ENCODE measurements at places on chromosomes 6 and 20.

DNA sequence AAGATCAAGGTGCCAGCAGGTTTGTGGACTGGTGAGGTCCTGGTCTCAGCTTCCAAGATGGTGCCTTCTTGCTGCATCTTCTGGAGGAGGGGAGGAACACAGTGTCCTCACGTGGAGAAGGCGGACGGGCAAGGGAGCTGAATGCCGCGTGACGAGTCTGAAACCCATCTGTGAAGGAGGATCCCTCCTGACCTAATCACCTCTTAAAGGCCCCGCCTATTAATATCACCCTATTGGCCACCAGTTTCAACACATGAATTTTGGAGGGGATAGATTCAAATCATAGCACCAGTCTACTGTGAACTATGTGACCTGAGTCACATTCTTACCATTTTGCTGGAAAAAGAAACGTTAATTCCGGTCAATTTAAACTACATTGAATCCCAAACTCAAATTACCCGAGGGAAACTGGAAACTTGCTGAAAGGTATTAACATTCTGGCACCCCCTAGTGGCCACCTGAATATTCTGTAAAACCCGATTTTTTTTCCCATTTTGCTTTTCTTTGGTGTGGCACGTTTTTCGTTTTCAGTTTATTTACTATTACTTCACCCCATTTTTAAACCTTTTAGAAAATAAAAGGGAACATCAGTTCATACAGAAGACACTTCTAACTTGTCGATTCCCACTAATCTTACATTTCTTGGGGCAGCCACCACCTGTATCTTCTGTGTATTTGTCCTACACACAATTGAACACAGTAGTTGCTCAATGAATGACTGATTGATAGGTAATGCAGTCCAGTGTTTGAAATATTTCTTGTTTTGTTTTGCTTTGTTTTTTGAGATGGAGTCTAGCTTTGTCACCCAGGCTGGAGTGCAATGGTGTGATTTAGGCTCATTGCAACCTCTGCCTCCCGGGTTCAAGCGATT, 17.9 kb upstream of the CCDC170 start:
- peak; percentile 15 for DNase-seq

- DNase-seq = no peak
These were observed 206.0 kb upstream of the MARCKS start for GRCh38 chr6:113651120-113651519.

GRCh38 chr6:137261361-137261760, 42.2 kb upstream of the IFNGR1 start:
- no peak for DNase-seq

GRCh38 chr20:40471261-40471629, 217.8 kb downstream of the MAFB start:
- DNase-seq = no peak

DNA sequence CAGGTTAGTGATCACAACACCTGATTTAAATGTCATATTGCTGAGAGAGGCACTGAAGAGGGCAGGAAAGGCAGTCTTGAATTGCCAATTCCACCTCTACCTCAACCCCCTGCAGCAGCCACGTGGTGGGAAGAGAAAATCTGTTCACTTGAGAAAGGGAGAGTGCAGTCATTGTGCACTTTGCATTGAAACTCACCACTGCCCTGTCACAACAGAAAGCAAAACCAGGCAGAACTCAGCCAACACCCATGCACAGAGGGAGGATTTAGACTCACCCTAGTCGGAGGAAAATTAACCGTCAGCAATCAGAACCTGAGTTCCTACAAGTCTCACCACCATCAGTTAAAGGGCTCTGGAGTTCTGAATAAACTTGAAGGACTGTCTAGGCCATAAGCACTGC, 1040.2 kb downstream of the HACE1 start:
- DNase-seq = no peak

DNA sequence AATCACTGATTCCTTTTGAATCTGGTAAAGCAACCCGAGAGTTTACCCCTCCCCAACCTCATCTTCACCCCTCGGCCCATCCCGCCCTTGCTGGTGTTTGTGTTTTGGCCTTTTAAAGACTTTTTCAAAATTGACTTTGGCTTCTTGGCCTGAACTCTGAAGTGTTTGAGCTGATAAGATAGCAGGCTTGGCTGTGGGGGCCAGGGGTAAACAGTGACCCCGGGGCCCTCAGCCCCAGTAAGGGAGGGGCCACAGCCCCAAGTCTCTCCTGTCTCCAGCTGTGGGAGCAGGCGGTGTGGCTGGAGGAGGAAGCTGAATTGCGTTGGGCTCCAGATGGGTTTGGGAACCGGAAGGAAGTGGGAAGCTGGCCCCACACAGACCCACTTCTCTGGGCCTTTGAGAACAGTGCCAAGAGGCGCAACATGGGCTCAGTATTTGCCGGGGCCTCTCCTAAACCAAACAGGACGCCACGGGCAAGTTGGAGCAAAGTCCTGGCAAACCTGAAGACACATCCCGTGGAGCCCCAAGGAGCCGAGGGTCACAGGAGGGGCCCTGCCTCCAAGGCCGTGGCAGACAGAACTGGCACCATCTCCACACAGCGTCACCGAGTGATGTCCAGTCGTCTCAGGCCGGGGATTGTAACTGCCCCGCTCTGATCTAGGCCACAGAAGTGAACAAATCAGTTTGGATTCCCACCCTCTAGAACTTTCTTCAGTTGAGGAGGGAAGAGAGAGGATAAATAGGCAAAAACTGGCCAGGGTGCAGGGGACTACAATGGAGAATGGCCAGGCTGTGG, 54.3 kb upstream of the PTPN1 start:
- DNase-seq = no peak

DNA sequence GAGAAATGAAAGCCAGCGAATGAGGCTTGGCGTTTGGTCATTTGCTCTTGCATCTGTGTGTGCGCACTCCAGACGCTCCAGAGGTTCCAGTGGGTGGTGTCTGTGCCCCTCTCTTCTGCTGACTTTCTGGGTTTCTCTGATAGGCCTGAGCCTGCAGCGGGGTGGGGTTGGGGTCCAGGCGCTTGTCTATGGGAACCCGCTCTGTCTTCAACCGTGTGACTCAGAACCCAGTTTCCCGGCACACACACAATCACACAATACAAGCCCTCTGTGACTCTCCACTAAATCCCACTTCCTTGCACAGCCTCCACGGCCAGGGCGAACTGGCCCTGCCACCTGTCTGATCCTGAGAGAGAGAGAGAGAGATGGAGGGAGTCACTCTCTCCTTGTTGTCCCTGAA, 24.6 kb downstream of the RBM38 start:
- no peak for DNase-seq

DNA sequence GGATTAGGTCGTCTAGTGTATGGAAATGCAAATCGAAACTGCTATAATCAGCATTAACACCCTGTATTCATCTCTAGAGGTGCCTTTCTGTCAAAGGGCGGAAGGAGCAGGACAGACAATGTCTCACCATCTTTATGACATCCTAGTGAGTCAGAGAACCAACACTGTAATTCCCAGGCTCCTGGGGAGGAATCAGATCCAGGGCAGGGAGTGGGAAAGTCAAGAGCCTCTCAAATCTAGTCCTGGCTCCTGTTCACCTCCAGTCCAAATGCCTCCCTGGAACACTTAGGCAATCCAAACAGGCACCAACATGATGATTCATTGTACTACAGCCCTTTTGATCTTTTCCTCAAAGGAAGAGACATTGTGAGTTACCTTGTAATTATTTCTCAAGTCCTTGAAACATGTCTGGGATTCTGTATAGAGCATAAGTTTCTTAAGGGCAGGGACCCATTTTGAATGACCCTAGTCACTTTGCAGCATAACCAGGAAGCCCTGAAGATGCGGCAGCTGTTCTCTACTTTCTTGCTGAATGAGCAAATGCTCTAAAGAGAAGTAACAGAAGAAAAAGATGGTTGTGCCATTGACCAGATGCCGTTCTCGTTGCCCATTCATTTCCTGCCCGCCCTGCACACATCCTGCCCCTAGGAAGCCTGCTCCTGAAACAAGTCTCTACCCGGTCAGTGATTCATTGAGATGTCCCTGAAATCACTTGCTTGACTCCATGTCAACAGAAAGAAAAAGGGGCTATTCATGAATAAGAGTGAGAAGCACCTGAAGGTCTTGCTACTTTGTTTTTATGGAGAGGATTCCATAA, 112.8 kb upstream of the JARID2 start:
- DNase-seq = no peak

GRCh38 chr20:52481443-52481842, 289.9 kb upstream of the ZFP64 start:
- no peak for DNase-seq

- no peak for DNase-seq
These were observed 33.3 kb downstream of the CPNE5 start for GRCh38 chr6:36805917-36806316.

GRCh38 chr6:37845026-37845911, 25.7 kb downstream of the ZFAND3 start:
- DNase-seq = no peak

DNA sequence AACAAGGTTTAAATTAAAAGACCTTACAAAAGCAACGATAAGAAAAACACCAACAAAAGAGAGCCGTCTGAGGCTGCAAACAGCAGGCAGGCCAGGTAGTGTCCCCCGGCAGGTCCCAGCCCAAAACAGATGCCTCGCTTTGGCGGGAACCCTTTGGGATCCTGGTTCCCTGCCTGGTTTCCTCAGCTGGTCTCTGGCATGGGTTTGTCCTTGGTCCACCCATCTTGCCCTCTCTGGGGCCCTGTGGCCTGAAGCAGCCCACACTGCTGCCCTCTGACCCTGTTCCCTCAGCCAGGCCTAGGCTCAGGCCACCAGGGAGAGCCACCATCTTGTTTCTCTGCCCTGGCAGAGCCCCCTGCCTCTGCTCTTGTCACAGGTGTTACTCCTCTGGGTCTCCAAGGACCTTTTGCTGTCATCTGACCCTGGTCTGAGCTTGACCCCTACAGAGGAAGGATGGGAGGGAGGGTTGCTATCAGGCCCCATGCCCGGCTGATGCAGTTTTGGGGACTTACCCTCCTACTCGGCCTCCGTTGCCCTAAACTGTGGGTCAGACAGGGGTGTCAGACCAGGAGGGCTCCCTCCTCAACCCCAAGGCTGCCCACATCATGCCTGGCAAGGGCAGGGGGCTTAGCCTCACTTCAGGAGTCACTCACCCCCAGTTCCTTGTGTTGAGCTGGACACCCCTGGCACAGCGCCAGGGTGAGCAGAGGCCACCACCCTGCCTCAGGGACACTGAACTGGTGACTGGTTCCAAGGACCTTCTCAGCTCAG, 30.6 kb upstream of the GRM4 start:
- DNase-seq = no peak

DNA sequence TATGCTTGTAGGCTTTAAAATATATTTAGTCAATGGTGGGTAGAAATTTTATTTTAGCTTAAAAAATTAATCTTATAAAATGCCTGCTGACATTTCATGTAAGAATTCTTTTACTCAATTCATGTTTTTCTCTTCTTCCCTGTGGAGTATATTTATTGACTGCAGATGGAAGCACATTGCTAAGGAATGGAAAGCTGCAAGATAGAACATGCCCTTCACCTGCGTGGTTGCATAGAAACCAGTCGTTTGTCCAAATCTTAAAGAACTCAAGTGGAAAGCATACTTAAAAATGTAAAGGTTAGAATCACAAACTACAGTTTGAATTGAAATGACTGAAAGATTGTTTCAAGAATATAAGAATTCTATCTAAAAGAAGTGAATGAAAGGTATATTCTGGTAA, 30.7 kb downstream of the C6orf163 start:
- no peak for DNase-seq

GRCh38 chr20:32356622-32357374, 1.3 kb upstream of the ASXL1 start:
- no peak for DNase-seq

DNA sequence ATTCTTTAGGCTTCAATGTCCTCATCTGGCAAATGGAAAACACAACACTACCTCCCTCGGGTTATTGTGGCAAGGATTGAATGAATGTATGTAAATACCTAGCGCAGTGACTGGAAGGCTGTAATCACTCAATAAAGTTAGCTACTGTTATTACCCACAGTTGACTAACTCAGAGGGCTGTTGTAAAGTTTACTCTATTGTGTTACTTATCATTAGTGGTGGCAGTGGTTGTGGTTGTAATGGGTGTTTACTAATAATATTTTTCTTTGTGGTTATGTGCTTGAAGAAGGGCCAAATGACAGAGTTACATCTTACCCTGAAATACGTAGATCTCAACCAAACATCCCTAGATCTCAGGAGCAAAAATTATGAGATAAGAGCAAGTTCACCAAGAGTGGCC, 42.0 kb upstream of the PXDC1 start:
- DNase-seq = no peak

DNA sequence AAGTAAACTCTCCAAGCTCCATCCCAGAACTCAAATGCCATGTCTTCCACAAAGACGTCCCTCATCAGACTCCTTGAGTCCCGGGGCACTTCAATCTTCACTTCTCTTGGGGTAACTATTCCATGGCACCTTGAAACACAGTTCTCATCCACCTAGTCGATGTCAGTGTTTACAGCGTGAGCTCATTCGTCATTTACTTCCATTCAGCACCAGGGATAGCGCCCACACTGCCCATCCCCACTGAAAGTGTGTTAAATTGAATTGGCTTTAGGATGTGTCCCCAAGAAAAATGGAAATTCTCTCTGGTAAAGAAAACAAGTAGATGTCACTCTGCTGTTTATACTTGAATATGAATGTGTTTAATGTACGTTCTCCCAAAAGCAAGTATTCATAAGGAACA, 31.3 kb downstream of the KCNK15 start:
- DNase-seq = no peak

DNA sequence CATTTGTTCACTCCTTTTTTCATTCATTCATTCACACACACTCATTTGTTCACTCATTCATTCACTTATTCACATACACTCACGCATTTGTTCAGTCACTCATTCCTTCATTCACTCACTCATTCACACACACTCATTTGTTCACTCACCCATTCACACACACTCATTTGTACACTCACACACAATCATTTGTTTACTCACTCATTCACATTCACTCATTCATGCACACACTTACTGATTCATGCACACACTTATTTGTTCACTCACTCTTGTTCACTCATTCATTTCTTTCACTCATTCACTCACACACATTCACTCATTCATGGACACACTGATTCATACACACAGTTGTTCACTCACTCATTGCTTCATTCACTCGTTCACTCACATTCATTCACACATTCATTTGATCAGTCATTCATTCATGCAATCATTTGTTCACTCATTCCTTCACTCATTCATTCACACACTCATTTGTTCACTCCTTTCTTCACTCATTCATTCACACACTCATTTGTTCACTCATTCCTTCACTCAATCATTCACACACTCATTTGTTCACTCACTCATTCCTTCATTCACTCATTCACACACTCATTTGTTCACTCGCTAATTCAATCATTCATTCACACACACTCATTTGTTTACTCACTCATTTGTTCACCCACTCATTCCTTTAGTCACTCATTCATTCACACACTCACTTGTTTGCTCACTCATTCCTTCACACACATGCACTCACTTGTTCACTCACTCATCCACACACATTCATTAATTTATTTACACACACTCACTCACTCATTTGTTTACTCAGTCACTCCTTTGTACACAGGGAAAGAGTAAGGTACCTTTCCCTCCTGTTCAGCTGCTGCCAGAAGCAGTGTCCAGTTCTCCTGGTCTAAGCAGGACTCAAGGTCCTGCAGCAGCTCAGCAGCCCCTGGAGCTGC, 50.7 kb upstream of the BHLHE23 start:
- DNase-seq = no peak
